D721Med (cell line): ENCODE measurements at places on chromosomes 16 and 17.
A peak's percentile ranks its signal among the peaks of the same experiment; 100 is the strongest.

DNA sequence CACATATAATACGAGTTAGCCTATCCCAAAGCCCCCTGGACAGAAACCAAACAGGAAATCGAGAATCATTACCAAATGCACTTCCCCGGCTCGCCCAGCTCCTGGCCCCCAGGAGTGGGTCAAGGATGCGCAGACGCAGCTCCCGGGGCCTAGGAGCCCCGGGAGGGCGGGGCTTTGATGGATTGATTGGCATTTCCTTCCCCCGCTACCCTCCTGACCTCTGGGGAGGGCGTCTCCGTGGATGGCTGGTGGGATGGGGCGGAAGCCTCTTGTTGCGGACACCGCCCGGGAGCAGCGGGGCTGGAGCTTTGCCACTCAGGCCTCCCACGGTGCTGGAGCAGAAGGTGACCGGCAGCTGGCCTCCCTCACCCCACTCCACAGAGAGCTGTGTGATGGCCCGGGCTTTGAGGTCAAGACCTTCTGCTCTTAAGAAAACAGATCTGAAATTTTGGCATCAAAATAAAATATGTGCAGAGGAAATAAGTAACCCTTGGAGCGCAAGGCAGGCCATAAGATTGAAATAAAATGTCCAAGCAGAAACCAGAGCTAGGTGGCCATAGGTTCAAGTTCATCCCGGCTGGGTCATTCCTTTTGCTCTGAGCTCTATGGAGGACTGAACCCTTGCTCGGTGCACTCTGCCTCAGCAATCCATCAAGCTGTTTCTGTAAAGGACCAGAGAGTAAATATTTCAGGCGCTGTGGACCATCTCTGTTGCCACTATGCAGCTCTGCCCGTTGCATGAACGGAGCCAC lies 262.3 kb downstream of the SOX9 start:
- DNase-seq: no peak

DNA sequence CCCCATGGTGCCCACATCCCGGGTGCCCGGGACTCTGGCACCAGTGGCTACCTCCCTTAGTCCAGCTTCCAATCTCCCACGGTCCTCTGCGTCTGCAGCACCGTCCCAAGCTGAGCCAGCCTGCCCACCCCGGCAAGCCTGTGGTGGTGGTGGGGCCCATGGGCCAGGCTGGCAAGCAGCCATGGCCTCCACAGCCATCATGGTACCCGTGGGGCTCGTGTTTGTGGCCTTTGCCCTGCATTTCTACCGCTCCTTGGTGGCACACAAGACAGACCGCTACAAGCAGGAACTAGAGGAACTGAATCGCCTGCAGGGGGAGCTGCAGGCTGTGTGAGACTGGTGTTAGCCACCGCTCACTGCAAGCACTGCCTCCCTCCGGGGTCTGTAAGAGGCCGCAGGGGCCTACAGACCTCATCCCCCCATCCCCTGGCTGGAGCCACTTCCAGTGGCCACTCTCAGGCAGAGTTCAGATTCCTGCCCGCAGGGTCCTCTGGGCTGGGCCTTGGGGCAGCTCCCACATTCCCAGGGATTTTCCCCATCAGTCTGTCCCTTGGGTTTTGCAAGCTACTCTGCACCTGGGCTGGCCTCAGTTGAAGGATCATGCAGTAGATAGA lies 3.9 kb upstream of the SETD1A start:
- no peak for DNase-seq

GRCh38 chr16:74999609-75000480 lies 1.0 kb downstream of the ZNRF1 start:
- no peak for DNase-seq

DNA sequence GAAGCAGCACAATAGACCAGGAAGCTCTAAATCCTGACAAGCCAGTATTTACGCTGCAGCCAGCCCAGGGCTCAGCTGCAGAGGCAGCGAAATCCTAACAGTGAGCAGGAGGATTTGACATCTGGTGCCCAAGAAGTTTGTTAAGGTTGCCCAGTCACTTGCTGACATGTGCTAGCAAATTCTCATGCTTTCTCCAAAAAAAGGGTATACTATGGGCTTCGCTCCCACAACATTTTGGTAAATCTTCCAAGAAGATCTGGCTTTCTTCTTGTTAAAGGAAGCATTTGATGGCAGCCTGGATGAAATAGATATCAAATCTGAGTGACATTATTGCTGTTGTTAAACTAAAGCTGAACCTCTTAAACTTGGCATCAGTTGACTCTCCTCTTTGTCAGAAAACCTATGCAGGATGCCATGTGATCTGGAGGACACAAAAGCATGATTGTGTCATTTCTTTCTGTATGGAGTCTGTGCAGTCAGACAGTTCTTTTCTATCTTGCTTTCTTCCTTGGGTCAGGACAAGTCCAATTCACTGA lies 949.7 kb upstream of the RBFOX1 start:
- DNase-seq: no peak

- peak; percentile 71 for DNase-seq
Measured at GRCh38 chr17:1179818-1180742, at the start of gene ABR. Gene ABR (minus strand): TSS chr17:1179981. CDS start chr17:1179727, 254 bp downstream.

DNA sequence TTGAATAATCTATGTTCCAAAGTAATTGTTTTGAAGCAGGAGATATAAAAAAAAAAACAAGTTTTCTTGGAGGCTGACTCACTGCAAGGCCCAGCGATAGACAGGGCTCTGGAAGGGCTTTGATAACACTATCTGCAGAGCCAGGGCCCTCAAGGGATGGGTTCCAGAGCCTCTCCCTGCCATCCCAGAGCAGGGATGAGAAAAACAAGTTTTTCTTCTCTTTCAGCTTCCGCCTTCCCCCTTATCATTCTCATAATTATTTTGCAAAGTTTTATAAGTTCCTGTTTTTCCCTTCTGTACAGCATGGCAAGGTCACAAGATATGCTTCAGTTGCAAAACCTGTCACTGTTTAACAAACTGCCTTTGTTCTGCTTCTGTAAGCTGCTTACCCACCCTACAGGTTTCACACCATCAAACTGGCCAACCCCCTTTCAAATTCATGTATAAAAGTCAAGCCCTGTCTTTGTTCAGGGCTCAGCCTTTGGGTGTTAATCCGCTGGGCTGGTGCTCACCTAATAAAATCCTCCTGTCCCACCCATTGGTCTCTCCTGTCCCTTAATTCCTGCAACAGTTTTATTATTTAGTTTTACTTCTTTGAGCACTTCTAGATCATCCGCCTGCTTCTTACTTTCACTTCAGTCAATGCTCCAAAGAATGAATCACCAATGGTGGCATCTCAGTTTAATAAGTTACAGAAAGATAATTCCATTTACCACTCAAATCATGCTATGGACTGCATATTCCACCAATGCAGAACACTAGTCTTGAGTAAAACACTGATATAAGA lies 5.6 kb upstream of the THUMPD1 start:
- no peak for DNase-seq
